ENCODE measurements at places on chromosomes 7 and 10.

GRCh38 chr7:107398161-107398560, 71.7 kb upstream of the GPR22 start:
- DNase-seq = no peak

GRCh38 chr7:109694149-109695071, 1124.7 kb downstream of the DNAJB9 start:
- no peak for DNase-seq

DNA sequence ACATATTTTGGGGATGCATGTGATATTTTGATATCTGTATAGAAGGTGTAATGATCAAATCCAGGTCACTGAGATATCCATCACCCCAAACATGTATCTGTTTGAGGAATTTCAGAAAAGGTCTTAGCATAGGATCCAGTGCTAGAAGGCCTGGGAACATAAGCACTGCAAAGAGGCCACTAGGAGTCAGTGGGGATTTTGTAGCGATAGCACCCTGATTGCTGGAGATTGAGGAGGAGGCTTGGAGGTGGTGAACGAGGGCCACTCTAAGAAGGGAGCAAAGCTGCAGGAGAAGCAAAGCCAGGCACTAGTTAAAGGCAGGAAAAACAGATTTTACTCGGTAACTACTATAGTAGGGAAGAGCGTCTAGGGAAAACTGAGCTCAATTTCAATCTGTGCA, 324.0 kb downstream of the LHFPL3 start:
- no peak for DNase-seq

DNA sequence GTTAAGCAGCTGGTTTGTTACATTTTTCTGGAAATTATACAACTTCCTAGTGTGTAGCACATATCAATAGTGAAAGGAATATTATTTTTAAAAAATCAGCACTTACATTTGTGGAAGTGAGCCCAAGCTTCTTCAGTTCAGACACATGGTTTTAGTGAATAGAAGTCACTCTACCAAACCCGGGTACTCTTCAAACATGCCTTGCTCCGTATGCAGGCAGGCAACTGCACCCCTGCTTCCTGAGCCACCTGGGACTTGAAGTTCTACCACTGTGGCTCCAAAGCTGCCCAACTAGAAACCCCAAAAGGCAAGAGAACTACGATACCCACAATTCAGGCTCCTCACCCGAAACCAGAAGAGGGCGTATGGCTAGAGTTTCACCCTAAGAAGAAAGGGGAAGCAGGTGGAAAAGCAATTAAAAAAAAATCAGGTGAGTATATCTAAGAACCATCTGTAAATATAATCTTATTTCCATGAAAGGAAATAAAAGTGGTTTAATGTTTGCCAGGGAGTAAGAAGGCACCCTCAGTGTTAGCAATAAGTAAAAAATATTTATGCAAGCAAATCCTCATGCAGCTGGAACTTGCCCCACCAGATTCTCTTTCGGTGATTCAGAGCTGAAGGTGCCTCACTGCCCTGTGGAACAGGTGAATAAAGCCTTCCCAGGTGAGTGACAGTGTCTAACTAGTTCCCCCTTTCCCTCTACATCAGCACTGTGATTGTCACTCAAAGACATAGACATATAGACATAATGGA, at the start of gene MACC1:
TSS of gene MACC1 (minus strand) at position 192 of the 756 bp plus-strand sequence. CDS start 55,522 bp downstream, outside the sequence.
- DNase-seq = no peak

DNA sequence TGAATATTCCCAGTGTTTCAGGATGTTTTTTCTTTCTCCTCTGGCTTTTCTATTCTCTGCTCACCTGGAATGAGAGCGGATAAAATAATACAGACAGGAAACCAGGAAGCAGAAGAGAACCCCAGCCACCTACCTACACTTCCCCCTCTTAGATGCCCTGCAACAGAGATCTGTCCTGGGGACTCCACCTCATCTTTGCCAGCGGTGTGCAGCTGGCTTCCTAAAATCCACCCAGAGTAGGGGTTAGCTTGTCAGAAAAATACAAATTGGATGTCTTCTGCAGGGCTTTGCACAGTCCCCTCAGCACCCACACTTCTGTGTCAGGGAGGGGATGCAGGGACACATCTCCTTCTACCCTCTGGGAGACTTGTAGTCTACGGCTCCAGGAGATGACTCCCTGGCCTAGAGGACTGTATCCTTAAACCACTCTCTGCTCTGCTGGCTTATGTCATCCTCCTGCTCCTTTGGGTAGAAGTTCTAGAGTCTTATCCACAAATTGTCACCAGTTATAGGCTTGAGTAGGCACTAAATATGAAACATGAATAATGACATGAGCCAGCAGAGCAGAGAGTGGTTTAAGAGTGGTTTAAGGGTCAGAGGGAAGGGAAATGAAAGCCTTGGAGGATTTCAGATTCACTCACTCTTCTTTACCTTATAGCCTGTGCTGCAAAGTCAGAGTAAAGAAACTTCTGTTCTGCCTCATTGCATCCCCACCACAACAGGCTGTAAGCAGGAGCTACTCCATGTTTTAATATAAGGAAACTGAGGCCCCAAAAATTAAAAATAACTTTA, 749.4 kb downstream of the AUTS2 start:
- no peak for DNase-seq

Measured in GM12892 (cell line).